ENCODE measurements at places on chromosomes 4 and X. TPM values are rescaled to one million over a fixed set of nuclear protein-coding genes. Genes with fewer than 3 reads are reported as not detected.

GRCh38 chr4:57689693-57690205, 579.6 kb upstream of the IGFBP7 start:
- no peak for DNase-seq

DNA sequence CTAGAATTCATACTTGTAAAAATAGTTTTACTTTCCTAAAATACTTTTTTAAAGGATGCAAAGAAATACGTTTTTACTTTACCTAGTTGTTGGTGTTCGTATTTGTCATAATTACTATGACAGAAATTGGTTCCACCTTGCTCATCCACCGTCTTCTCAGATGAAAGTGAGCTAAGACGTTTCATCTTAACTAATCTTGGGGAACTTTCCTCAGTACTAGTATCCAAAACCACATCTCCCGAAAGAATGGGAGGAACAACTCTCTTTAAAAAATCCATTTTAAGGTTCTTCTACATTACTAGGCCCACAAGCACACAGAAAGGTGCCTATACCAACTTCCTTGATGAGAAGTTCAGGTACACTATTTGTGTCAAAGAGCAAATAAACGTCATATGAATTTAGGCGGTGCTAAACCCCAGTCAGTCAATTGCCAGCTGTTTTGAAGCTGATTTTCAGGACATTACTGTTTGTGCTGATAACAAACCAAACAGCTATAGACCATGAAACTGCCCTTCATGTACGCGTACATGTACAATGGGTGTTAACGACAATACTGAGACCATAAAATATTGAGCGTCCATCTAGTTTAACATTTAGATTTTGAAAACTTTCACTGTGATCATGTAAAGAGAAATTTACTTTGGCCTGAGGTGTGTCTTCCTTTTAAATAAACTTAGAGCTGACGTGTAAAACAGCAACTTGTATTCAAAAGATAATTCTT, 99.1 kb downstream of the FRYL start:
- no peak for DNase-seq

GYG2 gene
- under 0.01 TPM for total RNA-seq

SLC25A53 gene
- total RNA-seq: 4.2 TPM

DNA sequence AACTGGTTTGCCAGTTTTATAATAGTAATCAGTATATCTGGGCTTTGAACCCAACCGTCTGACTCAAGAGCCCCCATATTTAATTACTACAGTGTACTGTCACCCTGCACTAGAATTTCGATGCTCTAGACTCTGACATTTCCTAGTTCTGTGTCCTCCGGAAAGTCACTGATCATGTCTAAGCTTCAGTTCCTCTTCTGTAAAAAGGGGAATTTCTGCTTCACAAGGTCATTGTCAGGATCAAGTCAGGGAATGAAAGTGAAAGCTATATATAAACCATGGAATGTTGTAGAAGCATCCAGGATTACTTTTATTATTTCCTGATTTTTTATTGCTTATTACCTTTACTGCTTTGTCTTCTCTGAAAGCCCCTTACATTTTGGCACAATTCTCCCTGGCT, 4.0 kb upstream of the KCNIP4 start:
- no peak for DNase-seq

- DNase-seq: no peak
These were observed 103.1 kb upstream of the FAM47B start for GRCh38 chrX:34839451-34839850.

All from bronchial epithelial cell (primary cell).